ENCODE measurements at places on chromosomes 7 and 10.

GRCh38 chr10:75475460-75476182 lies 44.2 kb downstream of the LRMDA start:
- DNase-seq, result no peak

DNA sequence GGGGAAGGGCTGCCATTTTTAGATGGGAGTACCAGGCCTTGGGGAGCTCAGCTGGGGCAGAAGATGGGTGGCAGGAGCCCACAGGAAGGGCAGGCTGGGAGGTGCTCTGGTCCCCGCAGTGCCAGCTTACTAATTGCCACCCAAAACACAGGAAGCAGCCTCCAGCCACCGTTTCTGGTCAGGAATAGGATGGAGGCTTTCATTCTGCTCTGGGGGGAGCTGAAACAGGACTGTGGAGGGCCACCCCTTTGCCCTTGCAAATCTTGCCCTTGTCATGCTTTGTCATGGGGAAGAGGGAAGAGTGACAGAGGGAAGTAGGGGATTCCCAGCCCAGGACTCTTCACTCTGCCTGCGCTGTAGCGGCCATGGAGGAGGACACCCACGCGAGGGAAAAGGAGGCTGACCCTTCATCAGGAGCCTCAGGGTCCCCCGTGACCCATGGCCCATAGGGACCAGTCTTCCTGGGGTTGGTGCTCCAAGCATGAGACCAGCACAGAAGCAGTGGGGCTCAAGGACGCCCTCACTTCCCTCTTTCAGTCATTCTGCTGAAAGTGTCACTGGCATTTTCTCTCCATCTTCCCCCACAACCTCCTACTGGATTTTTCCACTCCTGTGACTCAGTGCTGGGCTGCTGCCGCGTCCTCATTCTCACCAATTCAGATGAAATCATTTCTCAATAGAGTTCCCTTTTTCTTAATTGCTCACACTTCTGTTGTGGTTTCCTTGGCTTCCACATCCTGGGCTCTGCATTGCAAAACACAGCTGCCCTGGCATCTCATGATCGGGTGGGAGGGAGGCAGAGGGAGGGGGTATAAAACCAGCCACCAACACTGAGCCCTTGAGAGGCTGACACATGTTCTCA lies 61.9 kb downstream of the MKI67 start:
- DNase-seq, result peak; percentile 60

DNA sequence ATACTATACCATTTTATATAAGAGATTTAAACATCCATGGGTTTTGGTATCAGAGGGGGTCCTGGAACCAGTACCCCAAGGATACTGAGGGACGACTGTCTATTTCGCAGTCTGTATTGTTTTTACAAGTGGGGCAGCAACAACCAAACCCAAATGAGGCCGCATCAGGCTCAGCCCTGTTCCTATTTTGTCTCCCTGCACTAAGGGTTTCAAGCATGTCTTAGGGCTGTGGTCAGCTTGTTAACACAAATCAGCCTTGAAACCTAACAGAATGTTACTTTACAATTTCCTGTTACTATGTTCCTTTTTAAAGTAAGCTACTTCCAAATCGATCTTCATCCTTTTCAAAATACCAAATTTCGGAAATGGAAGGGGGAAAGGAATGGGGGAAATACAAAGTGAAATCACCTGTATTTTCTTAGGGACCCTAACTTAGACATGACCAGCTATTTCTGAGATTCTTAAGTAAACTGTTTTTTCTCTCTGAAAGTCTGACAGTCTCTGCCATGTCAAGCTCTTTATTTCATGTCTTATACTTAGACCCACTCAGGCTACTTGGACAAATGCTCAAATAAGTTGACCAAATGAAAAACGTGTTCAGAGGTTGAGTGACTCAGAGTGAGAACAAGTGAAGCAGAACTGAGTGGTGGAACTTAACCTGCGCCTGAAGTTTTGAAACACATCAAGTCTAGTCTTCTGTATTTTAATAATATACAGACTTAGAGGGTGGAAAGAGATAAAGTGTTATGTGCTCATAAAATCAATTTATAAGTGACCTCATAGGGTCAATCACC lies 75.8 kb downstream of the C1GALT1 start:
- DNase-seq, result no peak

DNA sequence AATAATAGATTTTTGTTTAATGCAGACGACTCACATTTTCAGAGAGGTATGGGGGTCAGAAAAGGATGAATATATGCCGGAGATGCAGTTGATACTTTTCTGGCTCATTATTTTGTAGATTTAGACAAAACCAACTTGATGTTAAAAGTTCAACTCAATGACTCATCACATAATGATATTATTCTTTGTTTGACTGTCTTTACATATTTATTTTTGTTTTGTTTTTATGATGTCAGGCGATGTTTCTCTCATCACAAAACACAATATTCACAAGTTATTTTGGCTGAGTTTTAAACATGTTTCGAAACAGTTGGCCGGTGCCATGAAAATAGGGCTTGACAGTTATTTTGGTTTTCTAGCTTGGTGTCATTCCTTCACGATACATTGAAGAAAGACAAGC lies 1.3 kb downstream of the GJD4 start:
- no peak for DNase-seq

DNA sequence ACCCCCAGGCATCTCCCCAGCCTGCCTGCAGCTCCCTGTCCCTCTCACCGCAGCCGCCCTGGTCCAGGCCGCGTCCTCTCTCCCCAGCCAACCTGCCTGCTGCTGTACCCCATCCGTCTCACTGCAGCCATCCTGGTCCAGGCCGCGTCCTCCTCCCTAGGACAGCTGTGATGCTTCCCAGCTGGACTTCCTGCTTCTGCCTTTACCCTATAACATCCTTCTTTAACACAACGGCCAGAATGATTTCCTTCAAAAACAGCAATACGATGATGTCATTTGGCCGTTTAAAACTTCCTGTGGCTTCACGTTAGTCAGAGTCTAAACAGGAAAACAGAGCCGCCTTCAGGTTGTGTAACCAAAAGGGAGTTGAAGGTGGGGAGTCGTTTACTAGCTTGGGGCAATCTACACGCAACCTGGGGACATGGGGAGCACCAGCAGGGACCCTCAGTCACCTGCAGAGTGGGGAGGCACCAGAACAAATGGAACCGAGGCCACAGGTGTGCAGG lies 32.2 kb upstream of the ZFAND2A start:
- DNase-seq, result no peak

DNA sequence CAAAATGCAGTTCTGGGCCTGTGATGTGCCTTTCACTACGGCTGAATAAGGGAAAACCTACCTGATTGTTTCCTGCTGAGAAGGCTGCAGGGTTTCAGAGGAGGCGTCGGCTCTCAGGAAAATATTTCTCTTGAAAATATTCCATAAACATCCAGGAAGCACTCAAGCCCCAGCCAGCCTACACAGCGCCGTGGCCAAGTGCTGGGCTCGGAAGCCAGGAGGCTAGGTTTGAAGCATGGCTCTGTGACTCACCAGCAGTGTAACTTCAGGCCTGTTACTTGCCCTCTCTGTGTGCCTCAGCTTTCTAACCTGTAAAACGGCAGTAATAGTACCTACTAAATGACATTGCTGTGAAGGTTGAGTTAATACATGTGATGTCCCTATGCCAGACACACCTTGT lies 399.1 kb downstream of the GATA3 start:
- DNase-seq, result no peak

- peak; percentile 78 for DNase-seq
Observed at GRCh38 chr10:110226926-110227641, 19.7 kb downstream of the MXI1 start.

- no peak for DNase-seq
Observed at GRCh38 chr7:30866939-30867338, 44.7 kb upstream of the AQP1 start.

- DNase-seq, result no peak
Observed at GRCh38 chr7:139362302-139362701, 2.6 kb downstream of the LUC7L2 start.

All from T-helper 9 cell (primary cell).